ENCODE measurements at places on chromosomes 4 and X. TPM values are rescaled to one million over a fixed set of nuclear protein-coding genes. Genes with fewer than 3 reads are reported as not detected.

SYN1 gene
- 0.20 TPM for total RNA-seq

USP26 gene
- total RNA-seq: not detected

BLTP1 gene
- 80.8 TPM for total RNA-seq

SPANXN3 gene
- total RNA-seq: not detected

CNGA2 gene
- not detected for total RNA-seq

MAGEB5 gene
- not detected for total RNA-seq

OTC gene
- total RNA-seq: not detected

AADAT gene
- 4.9 TPM for total RNA-seq

C4orf36 gene
- total RNA-seq: not detected

FAM184B gene
- total RNA-seq: not detected

SPOCK3 gene
- not detected for total RNA-seq

ARMCX2 gene
- 35.3 TPM for total RNA-seq

COQ2 gene
- 15.4 TPM for total RNA-seq

GATA1 gene
- total RNA-seq: not detected

FAM241A gene
- total RNA-seq: 6.6 TPM

FRMD7 gene
- under 0.01 TPM for total RNA-seq

NPNT gene
- not detected for total RNA-seq

HMX1 gene
- not detected for total RNA-seq

RPGR gene
- total RNA-seq: 9.4 TPM

FGFBP1 gene
- total RNA-seq: not detected

PYURF gene
- total RNA-seq: 61.4 TPM

PWWP3B gene
- not detected for total RNA-seq

INTU gene
- total RNA-seq: 3.3 TPM

TRIM60 gene
- total RNA-seq: not detected

RHOXF2B gene
- not detected for total RNA-seq

MID1 gene
- 9.0 TPM for total RNA-seq

NAP1L3 gene
- total RNA-seq: 1.1 TPM

RBM41 gene
- 10.3 TPM for total RNA-seq

DRP2 gene
- under 0.01 TPM for total RNA-seq

WDR17 gene
- 3.3 TPM for total RNA-seq

NPY1R gene
- total RNA-seq: not detected

CT47B1 gene
- not detected for total RNA-seq

OPN1MW2 gene
- total RNA-seq: not detected

SSX2B gene
- total RNA-seq: not detected

MMRN1 gene
- total RNA-seq: not detected

CTAG2 gene
- not detected for total RNA-seq

UCHL1 gene
- 314 TPM for total RNA-seq

NSG1 gene
- total RNA-seq: not detected

AFF2 gene
- total RNA-seq: 0.37 TPM

MAGEB17 gene
- not detected for total RNA-seq

RAB33A gene
- 0.39 TPM for total RNA-seq

XG gene
- 12.9 TPM for total RNA-seq

LNX1 gene
- 0.78 TPM for total RNA-seq

ARSJ gene
- 27.2 TPM for total RNA-seq

TMEM156 gene
- not detected for total RNA-seq

PSAPL1 gene
- not detected for total RNA-seq

MORF4L2 gene
- total RNA-seq: 616 TPM

CXorf65 gene
- not detected for total RNA-seq

MAGEA2B gene
- total RNA-seq: not detected

STARD8 gene
- total RNA-seq: 0.73 TPM

GPAT3 gene
- 28.5 TPM for total RNA-seq

CCDC110 gene
- total RNA-seq: 0.20 TPM

GAB3 gene
- total RNA-seq: 10.4 TPM

CLDN34 gene
- not detected for total RNA-seq

FMR1NB gene
- total RNA-seq: not detected

HSFX4 gene
- not detected for total RNA-seq

IL2 gene
- not detected for total RNA-seq

PF4V1 gene
- not detected for total RNA-seq
